Activated CD4-positive, alpha-beta T cell treated with anti-CD3 and anti-CD28 coated beads for 48 hours (primary cell): ENCODE measurements at places on chromosomes 6 and 20.

DNA sequence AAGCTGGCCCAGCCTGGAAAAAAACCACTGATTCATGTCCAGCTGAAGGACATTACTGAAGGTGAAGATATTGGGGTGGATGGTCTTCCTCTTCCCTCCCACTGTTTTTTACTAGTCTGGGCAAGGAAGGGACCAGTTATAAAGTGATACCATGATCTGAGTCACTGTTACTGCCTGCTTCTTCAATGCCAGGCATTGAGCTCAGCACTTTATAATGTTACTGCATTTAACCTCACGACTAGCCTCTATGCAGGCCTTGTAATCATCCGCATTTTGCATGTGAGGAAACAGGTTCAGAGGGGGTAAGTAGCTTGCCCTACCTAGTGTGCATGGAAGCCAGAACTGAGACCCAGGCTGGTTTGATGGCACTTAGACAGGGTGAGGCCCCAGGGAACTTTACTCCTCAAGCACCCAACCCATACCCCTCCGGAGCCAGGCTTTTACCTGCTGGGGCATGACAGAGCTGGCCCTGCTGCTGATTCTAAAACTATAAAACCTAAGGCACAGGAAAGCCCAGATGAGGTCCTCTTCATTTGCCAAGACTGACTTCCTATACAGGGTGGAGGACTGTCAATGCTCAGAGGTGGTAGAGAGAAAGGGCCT lies 11.0 kb upstream of the KCNK5 start:
- no peak for DNase-seq

GRCh38 chr6:16688984-16689636 lies 72.2 kb downstream of the ATXN1 start:
- DNase-seq = no peak

GRCh38 chr20:11195899-11196558 lies 522.2 kb upstream of the JAG1 start:
- no peak for DNase-seq

- DNase-seq = no peak
Measured at GRCh38 chr6:142154336-142154735, 7.3 kb downstream of the VTA1 start.

DNA sequence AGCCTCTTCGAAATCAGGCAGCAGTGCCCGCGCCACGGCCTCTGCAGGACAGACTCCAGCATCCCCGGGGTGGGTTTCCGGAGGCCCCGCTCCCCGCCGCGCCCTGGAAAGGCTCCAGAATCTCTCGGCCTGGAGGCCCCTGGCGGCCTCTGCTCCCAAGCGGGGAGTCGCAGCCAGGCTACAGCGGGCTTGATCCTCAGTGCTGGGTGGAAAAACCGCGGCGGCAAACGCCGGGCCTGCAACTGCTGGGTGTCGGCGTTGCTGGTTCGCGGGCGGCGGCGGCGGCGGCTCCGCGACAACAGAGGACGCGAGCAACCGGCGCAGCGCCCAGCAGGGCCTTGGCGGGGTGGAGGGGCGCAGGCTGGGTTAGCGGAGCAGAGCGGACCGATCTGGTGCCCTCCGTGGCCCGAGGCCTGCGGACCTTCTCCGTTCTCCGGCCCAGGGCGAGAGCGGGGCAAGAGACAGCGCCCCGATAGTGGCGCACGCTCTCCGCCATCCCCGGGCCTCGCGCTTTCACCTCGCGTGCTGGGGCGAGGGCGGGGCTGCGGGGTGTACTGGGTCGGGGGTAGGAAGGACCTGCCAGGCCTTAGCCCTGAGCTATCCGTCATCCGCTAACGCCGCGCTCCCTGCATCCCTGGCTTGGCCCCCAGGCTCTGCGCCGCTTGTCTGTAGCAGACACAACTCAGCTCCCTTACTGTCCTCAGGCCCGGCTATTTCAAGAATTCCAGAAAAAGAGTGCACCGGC lies 3.4 kb upstream of the ZNF292 start:
- DNase-seq = peak; percentile 81

DNA sequence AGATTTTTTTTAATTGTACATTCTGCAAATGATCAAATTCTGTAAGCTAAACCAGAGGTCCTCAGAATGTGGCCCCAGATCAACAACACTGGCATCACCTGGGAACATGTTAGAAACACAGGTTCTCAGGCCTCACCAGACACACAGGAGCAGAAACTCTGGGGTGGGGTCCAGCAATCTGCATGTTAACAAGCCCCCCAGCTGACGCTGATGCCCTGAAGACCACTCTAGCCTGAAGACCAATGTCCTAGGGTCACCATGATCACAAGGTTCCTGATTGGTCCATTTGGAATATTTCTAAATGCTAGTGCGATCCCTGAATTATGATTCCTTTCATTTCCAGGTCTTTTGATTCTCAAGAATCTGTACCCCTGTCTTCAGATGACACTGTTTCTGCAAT lies 2.4 kb upstream of the LY86 start:
- no peak for DNase-seq

DNA sequence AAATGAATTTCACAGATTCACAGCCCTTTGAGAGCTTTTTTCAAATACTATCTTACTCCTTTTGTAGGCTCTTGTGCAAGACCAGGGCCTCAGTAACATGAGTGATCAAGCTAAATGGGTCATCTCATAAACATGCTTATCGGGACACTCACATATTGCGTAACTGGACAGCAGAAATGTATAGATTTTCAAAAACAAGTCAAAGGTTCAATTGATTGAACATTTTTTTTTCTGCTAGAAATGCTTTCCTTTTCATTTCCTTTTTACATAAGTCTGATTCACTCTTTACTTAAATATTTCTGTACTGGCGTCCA lies 8.7 kb upstream of the SALL4 start:
- DNase-seq = no peak

- no peak for DNase-seq
Measured at GRCh38 chr20:41476446-41476845, 109.8 kb upstream of the EMILIN3 start.

DNA sequence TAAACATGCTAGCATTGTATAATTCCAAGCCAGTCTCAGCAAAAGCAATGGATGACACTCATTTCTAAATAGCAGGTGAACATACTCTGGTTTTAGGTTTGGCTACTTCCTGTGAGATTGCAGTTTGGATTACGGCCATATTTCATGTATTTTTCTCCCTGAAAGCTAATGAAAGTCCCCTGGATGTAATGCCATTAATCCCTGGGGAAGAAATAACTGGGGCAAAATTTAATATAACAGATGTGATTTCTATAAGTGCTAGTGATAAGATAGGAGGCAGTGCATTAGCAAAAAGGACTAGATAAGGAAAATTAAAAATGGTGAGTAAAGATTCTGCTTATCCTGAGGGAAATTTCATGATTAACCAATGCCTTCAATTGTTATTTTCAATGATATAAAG lies 238.2 kb downstream of the ADGRB3 start:
- no peak for DNase-seq

GRCh38 chr6:11197175-11197536 lies 35.3 kb downstream of the NEDD9 start:
- DNase-seq = no peak

DNA sequence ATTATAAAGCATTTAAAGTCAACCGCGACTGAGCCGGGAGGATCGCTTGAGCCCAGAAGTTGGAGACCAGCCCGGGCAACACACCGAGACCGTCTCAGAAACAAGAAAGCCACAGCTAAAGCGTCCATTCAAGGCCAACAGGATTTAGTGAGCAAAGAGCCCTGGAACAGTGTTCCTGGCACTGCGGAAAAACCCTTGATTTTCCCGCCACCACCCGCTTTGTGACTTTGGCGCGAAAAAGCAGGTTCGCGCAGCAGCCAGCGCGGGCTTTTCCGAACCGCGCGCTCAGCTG lies 669 bp downstream of the PCNA start:
- DNase-seq = no peak

DNA sequence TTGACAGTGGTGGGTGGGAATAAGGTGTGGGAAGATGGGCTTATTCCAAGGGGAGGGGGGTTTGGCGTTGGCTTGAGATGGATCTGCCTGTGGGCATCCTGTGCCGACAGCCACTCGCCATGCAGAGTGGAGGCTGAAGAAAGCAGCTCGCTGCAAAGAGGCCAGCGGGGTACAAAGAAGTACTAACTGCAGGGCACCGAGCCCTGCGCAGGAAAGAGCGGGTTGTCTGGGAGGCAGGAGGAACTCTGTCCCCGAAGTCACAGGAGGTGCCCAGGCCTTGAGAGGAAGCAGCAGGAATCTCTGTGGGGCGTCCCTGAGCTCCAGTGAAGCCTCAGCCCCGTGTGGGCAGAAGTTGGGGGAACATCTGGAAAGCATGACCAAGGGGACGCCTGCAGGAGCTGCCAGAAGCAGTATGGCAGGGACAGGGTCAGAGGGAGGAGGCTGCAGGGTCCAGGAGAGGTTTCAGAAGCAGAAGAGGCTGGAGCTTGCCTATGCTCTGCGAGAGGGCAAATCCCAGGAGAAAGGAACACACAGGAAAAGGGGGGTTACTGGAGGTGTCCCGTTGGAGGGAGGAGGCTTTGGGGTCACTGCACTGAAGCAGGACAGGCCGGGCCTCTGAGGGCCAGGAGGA lies 77.2 kb downstream of the THBS2 start:
- no peak for DNase-seq

GRCh38 chr6:158188591-158188990 lies 20.4 kb downstream of the GTF2H5 start:
- DNase-seq = no peak

DNA sequence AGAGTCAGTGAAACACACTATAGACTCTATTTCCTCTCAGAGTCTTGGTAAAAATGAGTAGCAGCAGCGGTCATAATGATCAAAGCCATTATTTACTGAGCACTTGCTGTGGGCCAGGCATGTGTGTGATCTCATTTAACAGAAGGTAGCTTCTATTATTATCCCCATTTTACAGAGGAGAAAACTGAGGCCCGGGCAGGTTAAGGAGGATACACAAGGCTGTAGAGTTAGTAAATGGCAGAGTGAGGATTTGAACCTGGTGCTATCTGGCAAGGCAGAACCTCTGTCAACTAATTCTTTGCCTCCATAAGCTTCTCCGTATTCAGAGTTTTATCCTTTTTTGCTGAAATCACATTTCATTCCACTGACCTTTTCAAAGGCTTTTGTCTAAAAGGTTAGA lies 122.2 kb upstream of the SALL4 start:
- DNase-seq = no peak

DNA sequence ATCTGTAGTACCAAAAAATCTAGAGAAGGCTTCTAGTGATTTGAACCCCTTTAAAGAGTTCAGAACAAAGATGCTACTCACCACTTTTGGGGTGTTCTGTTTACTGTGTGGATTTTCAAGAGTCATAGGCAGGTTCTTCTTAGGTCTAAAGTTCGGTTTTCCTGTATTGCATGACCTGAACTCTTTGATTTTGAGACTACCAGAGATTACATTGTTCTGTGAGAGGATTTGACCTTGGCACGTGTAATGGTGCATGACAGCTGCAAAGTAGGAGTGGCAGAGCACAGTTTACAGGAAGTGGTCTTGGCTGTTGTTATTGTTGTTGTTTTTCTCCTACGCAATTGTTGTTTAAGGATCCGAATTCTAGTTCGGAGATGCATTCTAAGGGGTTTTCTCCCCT lies 592.7 kb downstream of the EPHA7 start:
- DNase-seq = no peak

DNA sequence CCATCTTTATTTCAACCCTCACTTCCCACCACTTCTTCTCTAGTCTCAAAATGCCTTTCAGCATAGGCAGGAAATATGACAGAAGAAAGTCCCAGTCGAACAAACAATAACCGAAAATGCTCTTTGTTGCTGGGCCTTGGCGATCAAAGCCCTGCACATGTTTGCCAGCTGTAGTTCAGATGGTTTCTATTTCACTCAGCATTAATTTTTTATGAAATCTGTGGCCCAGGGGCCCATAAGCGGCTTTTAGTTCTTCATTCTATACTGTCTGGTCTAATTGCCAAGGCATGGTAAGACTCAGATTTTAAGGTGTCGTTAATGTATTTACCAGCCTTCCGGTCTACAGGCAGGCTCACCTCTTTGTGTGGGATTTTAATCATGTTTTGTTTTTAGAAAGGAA lies 10.9 kb upstream of the F13A1 start:
- no peak for DNase-seq

- no peak for DNase-seq
Measured at GRCh38 chr20:23180451-23180921, 94.4 kb upstream of the CD93 start.

DNA sequence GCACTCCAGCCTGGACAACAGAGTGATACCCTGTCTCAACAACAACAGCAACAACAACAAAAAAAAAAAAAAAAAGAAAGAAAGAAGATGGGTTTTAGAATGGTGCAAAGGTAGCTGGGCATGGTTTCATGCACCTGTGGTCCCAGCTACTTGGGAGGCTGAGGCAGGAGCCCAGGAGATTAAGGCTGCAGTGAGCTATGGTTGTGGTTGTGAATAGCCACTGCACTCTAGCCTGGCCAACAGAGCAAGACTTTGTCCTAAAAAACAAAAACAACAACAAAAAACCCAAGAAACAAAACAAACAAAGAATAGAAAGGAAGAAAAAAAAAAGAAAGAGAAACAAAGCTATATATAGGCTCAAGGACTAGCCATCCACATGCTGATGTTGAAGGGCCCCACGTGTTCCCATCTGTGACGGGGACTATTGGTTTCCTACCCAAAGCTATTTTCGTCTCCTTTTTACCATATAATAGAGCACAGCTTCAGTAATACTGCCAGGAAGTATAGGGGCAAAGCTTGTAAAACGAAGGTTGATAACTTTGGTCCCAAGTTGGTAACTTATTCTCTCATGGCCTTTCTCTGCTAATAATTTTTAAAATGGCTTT lies 7.9 kb upstream of the EEF1E1 start:
- DNase-seq = no peak

GRCh38 chr6:19368511-19368910 lies 468.7 kb upstream of the ID4 start:
- DNase-seq = no peak

DNA sequence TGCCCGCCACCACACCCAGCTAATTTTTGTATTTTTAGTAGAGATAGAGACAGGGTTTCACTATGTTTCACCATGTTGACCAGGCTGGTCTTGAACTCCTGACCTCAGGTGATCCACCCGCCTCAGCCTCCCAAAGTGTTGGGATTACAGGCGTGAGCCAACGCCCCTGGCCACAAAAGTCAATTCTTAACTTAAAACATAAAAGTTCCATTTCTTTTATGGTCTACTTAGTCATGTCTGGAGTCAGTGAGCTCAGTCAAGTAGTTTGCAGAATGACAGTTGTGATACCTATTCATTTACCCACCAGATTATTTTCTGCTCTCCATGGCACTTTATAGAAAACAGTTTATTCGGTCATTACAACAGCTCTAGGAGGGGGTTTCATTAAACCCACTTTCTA lies 103.1 kb upstream of the ESR1 start:
- peak; percentile 70 for DNase-seq

DNA sequence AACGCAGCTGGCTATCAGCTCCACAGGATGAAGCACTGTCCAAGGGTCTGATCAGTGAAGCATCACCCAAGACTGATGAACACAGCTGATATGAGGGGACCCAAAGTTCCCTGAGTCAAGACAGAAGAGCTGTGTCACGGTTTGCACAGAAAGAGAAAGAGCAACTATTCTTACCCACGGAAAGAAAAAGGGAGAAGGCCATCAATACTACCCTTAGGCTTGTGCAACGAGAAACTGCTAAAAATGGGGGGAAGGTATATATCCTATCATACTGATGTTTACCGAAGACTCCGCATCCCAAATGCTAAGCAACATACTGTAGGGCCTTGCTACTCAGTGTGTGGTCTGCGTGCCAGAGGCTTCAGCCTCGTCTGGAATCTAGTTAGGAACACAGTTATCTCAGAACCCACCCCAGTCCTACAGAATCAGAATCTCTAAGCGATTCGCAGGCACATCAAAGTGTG lies 665 bp downstream of the FASTKD5 start:
- DNase-seq = no peak
